Uterine smooth muscle cell (primary cell): ENCODE measurements at places on chromosomes 2 and 18. TPM values are rescaled to one million over a fixed set of nuclear protein-coding genes. Genes with fewer than 3 reads are reported as not detected.

Gene USP34
- 117 and 135 TPM in 2 replicates for total RNA-seq

Gene TMEM163
- total RNA-seq, result not detected in 2 replicates

Gene SIX3
- under 0.01 TPM in 1 of 2 replicates, not detected in the other for total RNA-seq

Gene CLEC4F
- not detected in 2 replicates for total RNA-seq

Gene TMEM198
- 0.77 and 1.9 TPM in 2 replicates for total RNA-seq

Gene VSNL1
- total RNA-seq, result 0.77 and 0.87 TPM in 2 replicates
